ENCODE measurements at places on chromosomes 13 and 19.
A peak's percentile ranks its signal among the peaks of the same experiment; 100 is the strongest.

- no peak for DNase-seq
Observed at GRCh38 chr19:9622531-9622930, 1.5 kb upstream of the ZNF561 start.

DNA sequence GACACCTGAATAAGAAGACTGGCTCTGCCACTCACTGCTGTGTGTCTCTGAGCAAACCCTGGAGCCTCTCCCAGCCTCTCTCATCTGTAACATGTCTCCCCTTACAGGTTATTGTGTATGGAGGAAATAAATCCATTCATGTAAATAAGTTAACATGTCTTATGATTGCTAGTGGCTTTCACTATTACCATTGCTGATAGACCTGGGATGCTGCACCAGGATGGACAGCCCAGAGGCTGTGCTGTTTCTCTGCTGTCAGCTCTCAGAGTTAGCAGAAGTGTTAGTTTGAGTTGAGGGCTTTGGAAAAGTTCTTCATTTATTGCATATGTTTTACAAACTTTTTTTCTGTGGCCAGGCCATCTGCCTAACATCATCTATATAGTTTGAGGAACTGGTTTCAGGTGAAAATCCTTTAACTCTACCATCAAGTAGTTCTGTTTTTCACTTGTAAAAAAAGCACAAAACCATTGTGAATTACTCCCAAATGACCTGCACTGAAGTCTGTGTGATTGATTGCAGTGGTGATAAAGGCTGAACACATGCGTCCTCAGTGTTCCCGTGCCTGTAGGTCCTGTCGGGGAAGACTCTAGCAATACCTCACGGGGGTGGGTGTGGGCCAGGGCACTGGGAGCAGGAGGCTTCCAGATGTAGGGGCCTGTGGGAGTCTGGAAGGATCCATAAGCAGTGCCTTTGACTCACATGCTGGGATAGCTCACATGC lies 24.6 kb downstream of the MPHOSPH8 start:
- DNase-seq: no peak

DNA sequence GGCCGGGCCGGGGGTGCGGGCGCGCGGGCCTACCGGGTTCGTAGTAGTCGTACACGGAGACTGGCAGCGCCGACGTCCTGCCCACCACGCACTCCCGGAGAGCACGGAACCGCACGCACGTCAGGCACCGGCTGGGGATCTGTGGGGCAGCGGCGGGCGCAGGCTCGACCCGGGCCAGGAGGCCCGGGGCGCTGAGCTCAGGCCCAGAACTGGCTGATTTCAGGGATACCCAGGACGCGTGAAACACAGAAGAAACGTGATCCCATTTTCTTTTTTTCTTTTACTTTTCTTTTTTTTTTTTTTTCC lies 9.0 kb downstream of the F2RL3 start:
- DNase-seq: no peak

- no peak for DNase-seq
Observed at GRCh38 chr19:5775668-5776309, 8.8 kb downstream of the PRR22 start.

DNA sequence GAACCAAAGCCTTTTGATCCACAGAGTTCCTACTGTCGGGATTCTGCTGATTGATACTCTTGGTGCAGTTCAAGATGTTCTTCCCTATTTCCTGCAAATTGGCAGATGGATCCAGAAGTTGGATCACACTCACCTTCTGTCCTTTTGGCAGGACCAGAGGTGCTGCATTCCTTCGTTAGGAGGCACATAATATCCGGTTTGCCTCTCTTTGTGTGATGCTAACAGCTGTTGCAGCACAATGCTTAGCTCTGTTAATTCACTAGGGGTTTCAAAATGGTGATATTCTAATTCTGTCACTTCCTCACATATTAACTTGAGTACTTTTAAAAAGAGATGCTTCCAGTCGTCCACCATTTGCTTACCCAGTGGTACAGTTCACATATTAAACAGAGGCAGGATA lies 15.2 kb upstream of the CHST8 start:
- DNase-seq: no peak

DNA sequence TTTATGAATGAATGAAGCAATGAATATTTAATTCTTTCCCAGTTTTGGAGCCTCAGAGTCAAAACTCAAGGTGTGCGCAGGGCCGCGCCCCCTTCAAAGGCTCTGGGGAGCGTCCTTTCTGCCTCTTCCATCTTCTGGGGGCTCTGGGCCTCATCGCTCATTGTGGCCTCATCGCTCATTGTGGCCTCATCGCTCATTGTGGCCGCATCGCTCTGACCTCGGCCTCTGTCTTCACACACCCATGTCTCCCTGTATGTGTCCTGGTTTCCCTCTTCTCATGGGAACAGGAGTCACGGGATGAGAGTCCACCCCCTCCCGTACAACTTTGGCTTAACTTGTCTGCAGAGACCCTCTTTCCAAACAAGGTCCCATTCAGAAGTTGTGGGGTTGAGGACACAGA lies 3.2 kb upstream of the MEX3D start:
- DNase-seq: no peak

DNA sequence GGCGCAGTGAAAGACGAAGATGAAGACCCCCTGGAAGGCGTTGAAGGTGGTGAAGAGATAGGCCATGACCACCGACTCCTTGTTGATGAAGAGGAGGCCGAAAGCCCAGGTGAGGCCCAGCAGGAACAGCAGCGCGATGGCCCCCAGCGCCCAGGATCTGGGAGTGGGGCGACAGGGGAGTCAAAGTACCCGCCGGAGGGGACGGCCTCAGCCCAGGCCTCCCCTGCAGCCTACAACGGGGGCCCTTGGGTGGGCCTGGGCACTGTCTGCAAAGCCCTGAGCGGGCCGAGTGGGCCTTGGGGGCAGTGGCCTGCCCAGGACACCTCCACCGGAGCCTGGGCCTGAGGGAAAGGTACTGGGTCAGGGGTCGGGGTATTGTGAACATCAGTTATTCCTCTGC lies 19.0 kb upstream of the ASF1B start:
- no peak for DNase-seq

DNA sequence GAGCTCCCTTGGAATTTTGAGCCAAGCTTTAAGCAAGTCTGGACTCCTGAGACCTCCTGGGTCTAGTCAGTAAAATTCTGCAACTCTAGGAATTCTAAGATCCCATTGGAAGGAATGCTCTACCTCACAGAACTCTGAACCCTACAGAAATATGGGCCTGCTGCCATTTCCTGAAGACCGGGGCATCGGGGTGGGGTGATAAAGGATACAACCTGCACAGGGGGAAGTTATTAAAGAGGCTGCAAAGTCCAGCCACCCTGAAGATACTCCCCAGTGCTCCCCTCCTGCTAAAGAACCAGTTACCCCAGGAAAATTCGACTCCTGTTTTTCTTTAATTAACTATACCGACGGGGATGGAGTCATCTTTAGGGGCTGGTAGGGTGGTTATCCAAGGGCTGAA lies 2.4 kb upstream of the PPP1R37 start:
- no peak for DNase-seq

GRCh38 chr13:71290963-71291841 lies 575.8 kb downstream of the DACH1 start:
- no peak for DNase-seq

GRCh38 chr13:95234242-95234641 lies 67.0 kb downstream of the ABCC4 start:
- no peak for DNase-seq

GRCh38 chr19:51002089-51002532 lies 707 bp upstream of the KLK8 start:
- no peak for DNase-seq

- peak; percentile 42 for DNase-seq
Observed at GRCh38 chr19:45340232-45340898, at the start of gene KLC3. Gene KLC3, plus strand, starts transcription at chr19:45340750. Its CDS starts 4,792 bp downstream, at chr19:45345542.

DNA sequence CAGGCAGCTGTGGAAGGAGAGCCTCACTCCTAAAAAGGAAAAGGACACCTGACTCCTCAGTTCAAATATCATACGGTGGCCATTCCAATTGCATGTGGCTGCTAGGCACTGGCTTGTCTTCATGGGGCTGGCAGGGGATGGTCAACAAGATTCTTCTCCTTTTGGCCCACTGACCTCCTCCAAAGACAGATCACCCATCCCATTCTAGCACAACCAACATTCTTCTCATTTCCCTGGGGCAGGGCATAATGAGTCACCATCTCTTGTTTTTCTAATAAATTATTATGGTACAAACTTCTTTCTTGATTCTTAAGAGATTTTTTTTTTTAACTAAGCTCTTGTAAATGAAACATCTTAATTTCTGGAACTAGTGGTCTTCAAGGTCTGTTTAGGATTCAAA lies 136.7 kb upstream of the NBEA start:
- DNase-seq: no peak

- no peak for DNase-seq
Observed at GRCh38 chr13:43537124-43537523, 249.6 kb downstream of the ENOX1 start.

DNA sequence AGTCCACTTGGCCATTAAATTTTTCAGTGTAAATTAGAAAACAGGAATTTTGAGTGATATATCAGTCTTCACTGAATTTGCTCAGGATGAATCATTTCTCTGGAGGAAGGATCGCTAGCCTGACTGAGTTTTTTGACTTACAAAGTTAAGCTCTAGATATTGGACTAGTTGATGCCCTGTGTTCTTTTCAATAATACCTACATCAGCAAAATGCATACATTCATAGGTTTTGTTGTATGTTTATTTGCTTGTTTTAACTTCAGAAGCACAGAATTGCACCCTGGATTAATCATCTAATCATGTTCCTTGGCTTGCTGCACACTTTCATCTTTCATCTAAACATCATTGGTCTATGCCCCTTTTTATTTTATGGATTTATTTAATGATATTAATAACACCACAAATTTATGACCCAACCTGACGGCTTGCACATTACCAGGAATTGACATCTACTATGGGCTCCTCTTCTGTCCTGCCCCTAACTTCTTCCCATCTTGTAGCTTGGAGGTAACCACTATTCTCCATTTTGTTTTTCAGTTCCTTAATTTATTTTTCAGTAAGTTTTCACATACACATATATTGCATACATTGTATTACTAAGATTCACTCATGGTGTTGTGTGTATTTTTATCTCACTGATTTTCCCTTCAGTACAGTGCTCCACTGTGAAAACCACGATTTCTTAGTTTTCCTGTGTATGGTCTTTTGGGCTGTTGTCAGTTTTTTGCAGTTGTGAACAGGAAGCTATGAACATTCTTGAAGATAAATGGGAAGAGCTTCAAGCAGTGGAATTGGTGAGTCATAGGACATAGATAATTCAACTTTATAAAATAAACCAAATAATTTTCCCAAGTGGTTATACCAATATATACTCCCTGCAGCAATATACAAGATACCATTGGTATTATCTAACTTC lies 23.3 kb downstream of the COMMD6 start:
- DNase-seq: no peak

DNA sequence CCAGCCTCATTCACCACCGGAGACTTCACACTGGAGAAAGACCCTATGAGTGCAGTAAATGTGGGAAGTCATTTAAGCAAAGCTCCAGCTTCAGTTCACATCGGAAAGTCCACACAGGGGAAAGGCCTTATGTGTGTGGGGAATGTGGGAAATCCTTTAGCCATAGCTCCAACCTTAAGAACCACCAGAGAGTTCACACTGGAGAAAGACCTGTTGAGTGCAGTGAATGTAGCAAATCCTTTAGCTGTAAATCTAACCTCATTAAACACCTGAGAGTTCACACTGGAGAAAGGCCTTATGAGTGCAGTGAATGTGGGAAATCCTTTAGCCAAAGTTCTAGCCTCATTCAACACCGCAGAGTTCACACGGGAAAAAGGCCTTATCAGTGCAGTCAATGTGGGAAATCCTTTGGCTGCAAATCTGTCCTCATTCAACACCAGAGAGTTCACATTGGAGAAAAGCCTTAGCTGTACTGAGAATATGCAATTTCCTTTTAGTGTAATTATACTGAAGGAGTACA lies 8.8 kb downstream of the ZNF211 start:
- no peak for DNase-seq

DNA sequence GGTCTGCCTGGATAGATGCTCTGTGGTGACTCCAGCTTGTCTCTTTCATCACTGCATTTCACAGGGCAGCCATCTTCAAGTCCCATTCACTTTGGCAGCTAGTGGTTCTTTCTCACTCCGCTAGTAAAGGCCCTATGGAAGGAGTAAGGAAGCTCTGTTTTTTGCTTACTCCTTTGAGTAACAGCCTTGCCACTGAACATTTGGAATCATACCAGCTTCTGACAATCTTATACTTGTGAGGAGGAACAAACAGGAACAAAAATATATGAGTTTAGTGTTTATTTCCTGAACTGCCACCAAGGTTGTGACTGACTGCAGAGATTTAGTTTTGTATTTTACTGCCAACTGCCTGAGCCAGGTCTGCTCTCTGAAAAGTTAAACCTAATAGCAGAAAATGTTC lies 38.7 kb downstream of the KCTD4 start:
- DNase-seq: no peak

DNA sequence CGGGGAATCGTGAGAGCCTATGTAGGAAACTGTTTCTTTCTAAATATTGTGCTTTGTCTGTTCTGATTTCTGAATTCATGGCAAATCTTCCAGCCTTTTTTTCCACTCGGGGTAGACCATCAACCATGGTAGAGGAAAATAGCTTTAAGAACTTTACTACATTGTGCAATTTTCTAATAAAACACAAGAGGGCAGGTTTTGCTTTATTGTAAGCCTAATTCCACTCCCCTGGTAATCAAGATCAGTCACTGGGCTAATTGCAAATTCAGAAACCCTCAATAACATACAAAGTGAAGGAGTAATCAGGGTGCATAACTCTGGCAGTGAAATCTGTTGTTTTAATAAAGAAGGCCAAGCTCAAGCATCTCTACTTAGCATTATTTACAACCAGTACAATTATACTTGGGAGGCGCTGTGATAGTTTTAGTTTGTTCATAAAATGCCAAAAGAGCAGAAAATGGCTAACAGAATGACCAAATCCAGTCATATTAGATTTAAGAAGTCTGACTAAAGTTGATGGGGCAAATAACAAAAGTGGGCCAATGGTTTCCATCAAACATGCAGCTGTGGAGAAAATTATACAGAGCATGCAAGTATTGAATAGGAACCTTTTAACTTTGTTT lies 43.8 kb downstream of the DCT start:
- peak; percentile 91 for DNase-seq

GRCh38 chr13:90918536-90918935 lies 429.0 kb upstream of the MIR17HG start:
- DNase-seq: no peak

- peak; percentile 81 for DNase-seq
Observed at GRCh38 chr13:99614465-99614885, 113.2 kb downstream of the TM9SF2 start.

DNA sequence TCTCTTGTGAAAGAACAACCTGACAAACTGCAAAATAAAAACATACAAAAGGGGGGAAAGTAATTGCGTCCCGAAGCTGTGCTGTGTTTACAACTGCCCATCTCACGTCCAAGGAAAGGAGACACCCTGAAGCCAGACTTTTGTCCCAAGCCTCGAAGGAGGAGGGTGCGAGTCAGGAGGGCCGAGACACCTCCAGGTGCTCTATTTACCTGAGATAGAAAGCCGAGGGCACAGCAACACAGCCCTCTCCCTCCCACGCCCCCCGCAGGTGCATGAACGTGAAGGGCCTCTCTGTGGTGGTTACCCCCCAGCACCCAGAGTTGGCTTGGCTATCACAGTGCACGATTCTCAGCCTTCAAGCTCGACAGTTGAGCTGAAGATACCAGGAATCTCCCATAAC lies 33.2 kb downstream of the NLRP13 start:
- no peak for DNase-seq

- DNase-seq: no peak
Observed at GRCh38 chr13:113591750-113592149, 7.2 kb downstream of the TFDP1 start.

All from NCI-H82 (cell line).